Stimulated activated CD8-positive, alpha-beta memory T cell treated with anti-CD3 and anti-CD28 coated beads, Interleukin-4, amount 100 ng/mL, for 1 hour (primary cell): ENCODE measurements at places on chromosomes 3 and 15.

GRCh38 chr3:63351159-63352007 is 73.3 kb downstream of the SYNPR start:
- DNase-seq: no peak

GRCh38 chr15:44647036-44647435 is 16.4 kb downstream of the SPG11 start:
- DNase-seq: no peak

GRCh38 chr3:14513566-14514322 is 26.4 kb downstream of the GRIP2 start:
- DNase-seq: no peak

- no peak for DNase-seq
Observed at GRCh38 chr3:9147215-9147895, 102.1 kb downstream of the SRGAP3 start.

DNA sequence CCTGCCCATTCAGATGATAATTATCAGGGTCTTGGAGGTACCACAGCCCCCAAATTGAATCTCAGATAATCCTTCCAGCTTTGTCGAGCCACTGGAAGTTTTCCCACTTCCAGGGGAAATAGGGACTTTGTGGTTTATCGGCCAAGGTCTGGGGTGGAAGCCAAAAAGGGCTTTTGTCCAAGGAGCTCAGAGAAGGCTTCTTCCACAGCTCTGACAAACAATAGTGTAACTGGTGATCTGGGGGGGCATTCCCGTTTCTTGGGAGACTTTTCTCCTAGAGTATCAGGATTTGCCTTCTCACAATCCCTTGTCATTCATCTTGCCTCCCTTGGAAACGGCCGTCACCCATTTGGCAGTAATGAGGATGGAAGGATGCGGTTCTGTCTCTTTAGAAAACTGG is 18.4 kb downstream of the SRGAP3 start:
- DNase-seq: no peak

DNA sequence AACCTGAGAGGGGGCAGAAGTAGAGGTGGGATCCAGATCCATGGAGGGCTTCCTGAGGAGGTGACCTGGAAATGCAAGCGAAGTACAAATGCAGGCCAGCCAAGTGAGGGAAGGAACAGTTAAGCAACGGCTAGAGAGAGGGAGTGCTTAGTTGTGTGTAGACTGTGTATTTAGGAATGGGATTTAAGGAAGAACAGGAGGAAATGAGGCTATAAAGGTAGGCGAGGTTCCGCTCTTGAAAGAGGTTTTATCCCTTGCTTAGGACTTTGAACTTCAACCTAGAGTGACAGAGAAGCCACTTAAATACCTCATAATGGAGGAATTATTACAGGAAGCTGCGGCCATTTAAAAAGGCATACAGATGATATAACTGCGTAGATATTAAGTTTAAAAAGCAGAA is 295.1 kb downstream of the THSD4 start:
- no peak for DNase-seq

DNA sequence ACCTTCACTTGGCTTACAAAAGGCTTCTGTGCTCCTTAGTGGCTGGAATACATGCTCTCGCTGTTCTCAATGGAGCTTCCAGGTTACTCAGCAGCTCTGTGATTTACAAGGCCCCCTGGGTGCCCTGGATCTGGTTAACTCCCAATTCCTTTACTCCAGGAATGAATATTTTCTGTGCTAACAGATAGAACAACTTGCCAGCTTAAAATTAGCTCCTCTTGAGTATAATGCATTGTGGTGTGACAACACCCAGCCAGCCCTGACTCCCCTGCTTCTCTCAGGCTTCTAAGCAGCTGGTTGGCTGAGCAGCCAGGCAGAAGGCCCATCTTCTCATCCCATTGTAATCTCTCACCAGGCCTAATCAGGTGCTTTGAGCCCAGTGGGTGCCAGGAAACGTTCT is 246.4 kb downstream of the ALCAM start:
- DNase-seq: no peak

- no peak for DNase-seq
Observed at GRCh38 chr15:44450172-44450571, 22.7 kb downstream of the CTDSPL2 start.

DNA sequence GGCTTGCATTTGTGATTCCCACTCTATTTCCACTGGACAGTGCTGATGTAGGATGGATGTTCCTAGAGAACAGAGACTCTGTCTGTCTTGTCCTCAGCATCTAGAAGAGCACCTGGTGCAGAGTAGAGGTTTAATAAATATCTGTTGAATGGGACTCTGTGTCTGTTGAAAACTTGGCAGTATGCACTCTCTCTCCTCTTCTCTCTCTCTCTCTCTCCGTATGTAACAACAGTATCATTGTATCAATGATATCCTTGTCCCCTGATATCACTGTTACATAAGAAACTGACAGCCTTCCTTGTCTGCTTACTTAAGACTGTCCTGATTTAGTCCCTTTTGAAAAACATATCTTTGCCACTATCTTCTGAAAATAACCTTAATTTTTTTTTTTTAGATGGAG is 24.3 kb upstream of the MGLL start:
- no peak for DNase-seq

- no peak for DNase-seq
Observed at GRCh38 chr15:93165734-93166470, 76.9 kb upstream of the RGMA start.

GRCh38 chr3:122233101-122233952 is 49.9 kb downstream of the CASR start:
- no peak for DNase-seq

GRCh38 chr15:68210821-68211655 is 5.9 kb upstream of the CALML4 start:
- no peak for DNase-seq

DNA sequence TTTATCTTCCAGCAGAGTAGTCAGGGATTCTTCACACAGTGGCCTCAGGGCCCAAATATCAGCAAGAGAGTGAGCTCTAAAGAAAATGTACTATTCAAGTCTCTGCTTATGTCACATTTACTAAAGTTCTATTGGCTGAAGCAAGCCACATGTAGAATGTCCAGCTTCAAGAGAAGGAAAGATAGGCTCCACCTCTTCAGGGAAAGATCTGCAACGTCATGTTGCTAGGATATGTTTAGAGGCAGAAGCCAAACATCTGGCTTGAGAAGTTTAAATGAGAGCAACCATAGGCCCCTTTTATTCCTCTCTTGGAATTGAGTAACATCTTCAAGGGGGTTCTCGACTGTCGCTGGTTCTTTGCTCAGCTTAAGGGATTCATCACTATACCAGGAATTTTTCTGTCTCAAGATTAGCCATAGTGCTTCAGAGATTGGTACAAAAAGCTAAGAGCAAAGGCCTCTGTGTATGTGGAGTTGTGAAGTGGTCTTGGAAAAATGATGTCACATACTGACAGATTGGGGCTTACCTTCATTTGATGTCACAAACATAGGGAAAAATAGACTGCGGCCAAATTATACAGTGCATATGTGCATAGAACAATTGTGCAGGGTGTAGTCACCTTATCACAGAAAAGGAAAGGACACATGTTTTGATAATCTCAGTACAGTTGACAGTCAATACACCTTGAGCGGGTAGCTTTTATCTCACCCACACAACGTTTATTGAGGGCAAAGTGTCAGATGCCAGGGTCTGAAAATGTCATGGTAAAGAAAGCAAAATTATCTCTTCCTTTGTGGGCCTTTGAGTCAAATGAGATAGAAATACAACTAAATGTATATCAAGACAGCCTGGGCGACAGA is 11.3 kb upstream of the THRB start:
- DNase-seq: no peak

- DNase-seq: no peak
Observed at GRCh38 chr3:58351920-58352319, 19.2 kb downstream of the PXK start.

DNA sequence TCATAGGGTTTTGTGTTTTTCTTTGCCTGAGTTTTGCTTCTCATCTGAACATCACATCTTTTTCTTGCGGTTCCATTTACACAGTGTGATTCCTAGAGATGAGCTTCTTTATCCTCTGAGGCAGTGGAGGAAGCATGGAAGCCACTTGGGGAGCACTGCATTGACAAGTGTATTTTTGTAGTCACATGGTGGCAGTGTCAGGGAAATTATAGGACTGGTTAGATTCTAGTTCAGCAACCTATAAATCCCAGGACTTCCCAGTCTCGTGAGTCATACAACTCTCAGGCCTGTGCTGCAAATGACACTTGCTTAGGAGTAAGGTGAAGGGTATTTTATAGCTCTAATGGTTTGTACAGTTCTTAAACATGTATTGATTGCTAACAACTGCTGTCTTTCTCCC is 58.4 kb downstream of the RBM6 start:
- DNase-seq: no peak

GRCh38 chr15:84840741-84841429 is 23.7 kb downstream of the ALPK3 start:
- DNase-seq: no peak

GRCh38 chr15:50764461-50765194 is 878 bp downstream of the SPPL2A start:
- DNase-seq: no peak

DNA sequence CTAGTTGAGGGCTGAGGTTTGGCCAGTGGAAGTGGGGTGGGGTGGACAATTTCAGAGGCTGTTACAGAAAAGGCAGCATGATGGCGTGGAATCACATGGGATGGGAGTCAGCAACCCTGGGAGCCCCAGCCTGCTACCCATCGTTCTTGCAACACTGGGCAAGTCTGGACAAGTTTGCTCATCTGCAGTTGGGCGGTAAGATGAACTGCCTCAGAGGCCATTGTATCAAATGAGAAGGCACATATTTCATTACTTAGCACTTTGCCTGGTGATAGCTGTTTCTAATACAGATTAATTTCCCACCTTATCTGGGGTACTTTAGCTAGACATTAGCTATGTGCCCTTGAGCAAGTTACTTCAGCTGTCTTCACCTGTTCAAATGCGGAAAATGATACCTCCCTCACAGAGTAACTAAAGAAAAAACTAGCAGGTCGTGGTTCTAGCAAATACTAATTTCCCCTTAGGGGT is 248.9 kb downstream of the THSD4 start:
- no peak for DNase-seq

GRCh38 chr15:44545913-44546802 is 9.2 kb downstream of the EIF3J start:
- DNase-seq: no peak

DNA sequence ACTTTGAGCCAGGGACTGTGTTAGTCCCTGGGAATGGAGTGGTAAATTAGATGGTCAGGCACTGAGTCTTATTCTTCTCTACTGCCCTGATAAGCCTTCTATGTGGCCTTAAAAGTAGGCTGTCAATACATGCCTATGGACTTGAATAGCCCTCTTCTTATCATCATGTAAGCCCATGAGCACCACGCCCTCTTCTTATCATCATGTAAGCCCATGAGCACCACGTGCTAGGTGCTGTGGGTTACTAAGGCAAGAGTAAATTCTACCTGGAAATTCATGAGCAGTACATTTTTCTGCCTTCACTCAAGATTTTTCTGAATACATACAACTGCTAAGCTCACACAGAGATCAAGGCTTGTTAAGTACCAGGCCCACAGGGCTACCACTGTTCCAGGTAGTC is 68.5 kb downstream of the DHX30 start:
- no peak for DNase-seq

DNA sequence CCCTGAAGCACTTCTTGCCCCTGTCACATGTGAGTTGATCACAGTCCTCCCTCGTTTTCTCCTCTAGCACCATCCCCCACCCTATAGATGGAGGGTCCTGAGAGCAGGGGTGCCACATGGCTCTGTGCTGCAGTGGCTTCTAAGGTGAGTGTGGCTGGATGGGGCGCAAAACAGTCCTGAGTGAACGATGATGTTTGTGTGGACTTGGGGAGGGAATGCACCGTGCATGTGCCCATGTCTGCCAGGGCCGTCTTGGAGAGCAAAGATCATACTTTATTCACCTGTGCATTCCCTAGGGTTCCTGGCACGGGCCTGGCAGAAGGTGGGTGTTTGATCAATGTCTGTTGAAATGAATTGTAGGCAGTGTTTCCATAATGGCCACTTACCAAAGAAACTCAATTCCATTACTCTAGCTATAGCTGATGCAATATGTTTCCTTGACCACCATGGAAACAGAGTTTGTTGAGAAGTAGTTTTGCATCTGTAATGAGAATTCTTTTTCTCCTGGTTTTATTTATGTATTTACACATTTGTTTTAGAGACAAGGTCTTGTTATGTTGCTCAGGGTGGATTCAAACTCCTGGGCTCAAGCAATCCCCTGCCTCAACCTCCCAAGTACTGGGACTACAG is 58.0 kb downstream of the ABTB1 start:
- DNase-seq: no peak

GRCh38 chr3:197454014-197454413 is 101.8 kb downstream of the BDH1 start:
- DNase-seq: no peak

DNA sequence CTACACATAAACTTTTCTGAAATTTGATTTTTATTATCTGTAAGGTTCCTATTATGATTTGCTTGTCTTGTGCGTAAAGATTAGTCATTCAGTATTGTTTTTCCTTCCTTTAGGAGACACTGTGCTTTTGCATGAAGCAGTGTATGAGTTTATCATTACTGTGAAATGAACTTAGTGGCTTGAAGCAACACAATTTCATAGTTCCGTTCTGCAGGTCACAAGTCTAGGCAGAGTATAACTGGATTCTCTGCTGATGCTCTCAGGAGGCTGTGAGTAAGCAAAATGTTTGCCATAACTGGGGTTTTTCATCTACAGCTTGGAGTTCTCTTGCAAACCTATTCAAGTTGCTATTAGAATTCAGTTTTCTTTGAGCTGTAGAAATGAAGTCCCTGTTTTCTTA is 1136.1 kb downstream of the OTOL1 start:
- no peak for DNase-seq

- no peak for DNase-seq
Observed at GRCh38 chr3:171164067-171164465, 137.5 kb upstream of the SLC2A2 start.

DNA sequence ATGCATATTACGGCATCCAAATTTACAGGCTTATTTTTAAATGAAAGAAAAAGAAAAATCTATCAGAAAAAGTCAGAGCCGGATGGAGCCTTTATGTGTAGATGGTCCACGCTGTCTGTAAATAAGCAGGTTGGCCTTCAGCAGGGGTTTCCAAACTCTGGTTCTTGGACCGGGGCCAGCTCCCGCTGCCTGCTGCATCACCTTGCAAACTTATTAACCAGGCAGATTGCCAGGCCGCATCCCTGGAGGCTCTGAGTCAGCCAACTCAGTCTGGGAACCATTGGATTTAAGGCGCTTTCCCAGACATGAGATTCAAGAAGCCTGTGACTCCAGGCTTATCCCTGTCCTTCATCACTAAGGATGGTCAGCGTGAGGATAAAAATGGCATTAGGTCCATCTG is 212.4 kb downstream of the OPA1 start:
- no peak for DNase-seq

- DNase-seq: no peak
Observed at GRCh38 chr3:108089579-108089978, 1.3 kb downstream of the CD47 start.

DNA sequence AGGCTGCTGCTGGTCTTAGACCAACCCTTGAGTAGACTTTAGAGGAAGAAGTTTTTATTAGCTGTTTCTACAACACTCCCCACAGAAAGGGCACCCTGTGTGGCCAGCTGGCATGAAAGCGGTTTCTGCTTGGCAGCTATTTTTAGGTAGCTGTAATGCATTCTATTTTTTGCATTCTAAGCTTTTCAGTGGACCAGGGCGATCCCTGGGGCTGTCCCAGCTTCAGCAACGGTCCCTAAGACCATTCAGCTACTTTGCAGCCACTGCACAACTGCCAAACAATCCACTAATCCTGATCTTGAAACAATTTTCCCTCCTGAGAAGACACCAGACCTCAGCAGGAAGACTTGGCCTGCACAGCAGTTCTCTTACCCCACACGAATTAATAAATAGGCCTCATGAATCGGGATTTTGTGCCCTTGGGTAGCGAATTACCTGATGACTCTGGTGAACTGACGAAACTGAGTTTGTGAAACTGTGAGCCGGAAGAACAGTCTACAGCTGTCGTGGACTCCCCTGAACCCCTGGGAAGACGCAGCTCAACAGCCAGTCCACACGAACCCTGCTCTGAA is 14.6 kb upstream of the TFRC start:
- DNase-seq: no peak
